ENCODE measurements at places on chromosomes 2 and 18.

GRCh38 chr2:105397025-105397722, 1.7 kb downstream of the FHL2 start:
- DNase-seq, result no peak

GRCh38 chr2:4967206-4967605, 725.0 kb upstream of the SOX11 start:
- no peak for DNase-seq

DNA sequence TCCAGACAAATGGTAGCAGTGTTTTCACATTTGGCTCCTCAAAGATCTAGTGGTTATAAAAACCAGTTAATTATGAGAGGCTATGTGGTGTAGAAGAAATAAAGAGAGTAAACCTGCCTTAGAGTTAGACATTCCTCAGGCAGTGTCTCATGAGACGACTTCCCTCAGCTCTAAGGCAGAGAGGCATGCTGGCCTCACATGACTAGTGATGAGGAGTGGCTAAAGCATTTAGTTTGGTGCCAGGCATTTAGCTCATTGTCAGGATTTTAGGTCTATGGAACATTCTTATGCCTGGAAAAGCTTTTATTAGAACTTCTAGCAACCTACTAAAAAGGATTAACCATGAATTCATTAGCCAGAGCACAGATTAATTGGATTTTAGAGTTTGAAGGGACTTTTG, 90.3 kb downstream of the RPRM start:
- no peak for DNase-seq

DNA sequence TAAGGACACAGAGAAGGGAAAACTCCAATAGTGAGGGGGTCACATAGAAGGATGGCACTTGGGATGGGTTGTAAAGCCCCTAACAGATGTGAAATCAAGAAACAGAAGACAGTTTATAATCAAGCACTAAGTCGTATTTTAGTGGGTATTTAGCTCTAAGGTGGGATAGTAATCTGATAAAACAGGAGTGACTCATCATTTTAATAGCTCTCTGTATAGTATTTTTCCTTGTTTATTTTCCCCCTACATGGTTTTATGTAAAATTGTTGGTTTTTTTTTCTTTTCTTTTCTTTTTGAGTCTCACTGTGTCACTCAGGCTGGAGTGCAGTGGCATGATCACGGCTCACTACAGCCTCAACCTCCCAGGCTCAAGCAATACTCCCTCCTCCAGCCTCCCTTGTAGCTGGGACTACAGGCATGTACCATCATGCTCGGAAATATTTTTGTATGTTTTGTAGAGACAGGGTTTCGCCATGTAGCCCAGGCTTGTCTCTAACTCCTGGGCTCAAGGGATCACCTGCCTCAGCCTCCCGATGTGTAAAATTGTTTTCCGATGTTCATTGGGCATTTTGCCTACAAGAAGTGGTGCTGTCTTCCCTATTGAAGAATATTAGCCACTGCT, 142.6 kb upstream of the SERPINE2 start:
- DNase-seq, result no peak

DNA sequence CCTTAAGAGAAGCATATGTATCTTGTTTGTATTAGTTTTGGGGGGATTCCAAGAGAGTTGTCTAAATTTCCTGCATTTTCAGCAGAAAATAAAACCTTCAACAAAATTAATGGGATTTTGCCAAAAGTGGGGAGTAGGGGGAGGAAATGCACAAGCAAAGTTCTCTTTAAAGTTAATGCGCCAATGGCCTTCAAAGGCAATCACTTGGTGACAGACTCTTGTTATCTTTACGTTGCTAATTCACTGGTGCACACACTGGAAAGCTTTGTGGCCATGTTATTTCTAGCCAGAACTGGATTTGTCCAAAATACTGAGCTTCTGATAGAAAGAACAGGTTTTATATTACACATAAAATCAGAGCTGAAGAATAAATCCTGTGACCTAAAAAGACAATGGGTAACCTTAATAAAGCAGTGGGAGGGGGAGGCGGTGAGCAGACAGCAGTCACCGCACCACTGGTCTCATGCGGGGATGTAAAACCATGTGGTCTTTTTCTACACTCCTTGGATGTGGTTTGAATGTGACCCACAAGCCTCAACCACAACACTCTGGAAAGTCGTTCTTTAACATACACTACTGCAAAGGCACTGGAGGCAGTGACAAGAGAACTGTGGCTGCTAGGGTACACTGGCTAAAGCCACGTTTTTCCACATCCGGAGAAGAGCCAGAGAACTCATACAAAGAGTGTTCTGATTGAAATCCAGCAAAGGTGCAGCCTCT, 176.9 kb upstream of the SMAD7 start:
- no peak for DNase-seq

- no peak for DNase-seq
Measured at GRCh38 chr2:12931186-12931844, 214.6 kb downstream of the TRIB2 start.

DNA sequence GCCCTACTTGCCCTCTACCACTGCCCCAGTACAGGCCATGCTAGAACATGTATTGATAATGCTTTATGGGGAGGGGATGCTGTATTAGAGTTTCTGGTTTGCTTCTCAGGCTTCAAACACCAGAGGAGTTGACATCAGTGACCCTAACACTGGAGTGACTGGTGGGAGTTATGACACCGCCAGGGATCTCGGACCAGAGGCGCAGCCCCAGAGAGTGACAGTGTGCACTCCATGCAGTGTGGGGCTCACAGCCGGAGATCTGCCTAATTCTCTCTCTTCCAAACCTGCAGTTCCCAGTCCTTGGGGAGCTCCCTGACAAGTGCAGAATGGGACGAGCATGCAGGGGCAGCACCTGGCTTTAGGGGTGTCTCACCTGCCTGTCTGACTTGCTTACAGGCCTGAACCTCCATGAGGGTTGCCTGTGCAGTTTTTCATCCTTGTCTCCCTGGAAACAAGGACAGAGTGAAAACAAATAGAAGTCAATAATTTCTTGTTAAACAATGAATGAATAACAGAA, 244.9 kb upstream of the MYT1L start:
- no peak for DNase-seq

- DNase-seq, result no peak
Measured at GRCh38 chr2:55231546-55232083, 478 bp downstream of the CLHC1 start.

DNA sequence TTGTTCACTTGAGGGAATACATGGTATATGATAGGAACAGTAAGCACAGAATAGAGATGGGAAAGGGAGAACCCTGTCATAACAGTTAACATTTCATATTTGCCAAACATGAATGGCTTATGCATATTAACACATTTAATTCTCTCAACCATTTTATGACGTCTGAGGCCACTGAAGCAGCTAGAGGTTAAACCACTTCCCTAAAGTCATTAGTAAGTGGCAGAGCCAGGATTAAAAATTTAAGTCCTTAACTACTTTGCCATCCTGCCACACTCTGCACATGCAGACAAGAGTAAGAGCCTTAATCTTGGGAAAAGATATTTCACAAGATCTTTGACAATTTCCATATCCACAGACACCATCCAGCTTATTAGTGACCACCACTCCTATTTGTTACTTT, 2.1 kb downstream of the LIPT1 start:
- no peak for DNase-seq

GRCh38 chr2:36339607-36340218, 15.9 kb upstream of the CRIM1 start:
- no peak for DNase-seq

GRCh38 chr2:170917219-170917913, 11.7 kb upstream of the GORASP2 start:
- no peak for DNase-seq

- DNase-seq, result no peak
Measured at GRCh38 chr2:133553251-133553650, 15.0 kb downstream of the NCKAP5 start.

DNA sequence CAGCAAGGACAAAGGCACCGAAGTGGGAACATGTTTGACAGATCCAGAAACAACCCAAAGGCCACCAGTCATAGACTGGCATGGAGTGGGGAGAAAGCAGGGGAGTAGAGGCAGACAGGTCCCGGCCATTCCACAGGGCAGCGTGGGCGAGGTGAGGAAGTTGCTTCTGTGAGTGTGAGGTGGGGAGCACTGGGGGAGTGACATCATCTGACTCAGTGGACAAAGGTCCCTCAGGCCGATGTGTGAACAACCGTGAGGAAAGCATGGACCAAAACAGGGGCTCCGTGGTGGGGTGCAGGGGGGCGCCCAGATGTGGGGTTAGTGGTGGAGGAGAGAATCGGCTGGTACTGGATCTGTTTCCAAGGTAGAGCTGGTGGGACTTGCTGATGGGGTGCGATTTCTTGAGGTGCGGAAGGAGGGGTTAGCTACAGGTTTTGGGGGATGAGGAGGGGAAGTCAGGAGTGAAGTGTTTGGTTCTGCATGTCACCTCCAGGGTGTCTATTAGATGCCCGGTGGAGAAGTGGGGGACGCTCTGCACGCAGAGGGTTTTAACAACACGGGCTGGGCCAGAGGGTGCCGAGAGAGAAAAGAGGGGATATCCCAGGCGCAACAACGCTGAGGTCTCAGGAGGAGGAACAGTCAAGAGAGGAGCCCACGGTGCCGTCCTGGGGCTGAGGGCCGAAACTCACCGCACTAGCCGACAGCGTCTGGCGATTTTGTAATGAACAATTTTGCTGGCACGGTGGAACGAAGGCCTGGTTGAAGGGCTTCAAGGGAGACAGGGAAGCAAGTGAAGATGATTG, 2.5 kb upstream of the SFT2D3 start:
- DNase-seq, result no peak

DNA sequence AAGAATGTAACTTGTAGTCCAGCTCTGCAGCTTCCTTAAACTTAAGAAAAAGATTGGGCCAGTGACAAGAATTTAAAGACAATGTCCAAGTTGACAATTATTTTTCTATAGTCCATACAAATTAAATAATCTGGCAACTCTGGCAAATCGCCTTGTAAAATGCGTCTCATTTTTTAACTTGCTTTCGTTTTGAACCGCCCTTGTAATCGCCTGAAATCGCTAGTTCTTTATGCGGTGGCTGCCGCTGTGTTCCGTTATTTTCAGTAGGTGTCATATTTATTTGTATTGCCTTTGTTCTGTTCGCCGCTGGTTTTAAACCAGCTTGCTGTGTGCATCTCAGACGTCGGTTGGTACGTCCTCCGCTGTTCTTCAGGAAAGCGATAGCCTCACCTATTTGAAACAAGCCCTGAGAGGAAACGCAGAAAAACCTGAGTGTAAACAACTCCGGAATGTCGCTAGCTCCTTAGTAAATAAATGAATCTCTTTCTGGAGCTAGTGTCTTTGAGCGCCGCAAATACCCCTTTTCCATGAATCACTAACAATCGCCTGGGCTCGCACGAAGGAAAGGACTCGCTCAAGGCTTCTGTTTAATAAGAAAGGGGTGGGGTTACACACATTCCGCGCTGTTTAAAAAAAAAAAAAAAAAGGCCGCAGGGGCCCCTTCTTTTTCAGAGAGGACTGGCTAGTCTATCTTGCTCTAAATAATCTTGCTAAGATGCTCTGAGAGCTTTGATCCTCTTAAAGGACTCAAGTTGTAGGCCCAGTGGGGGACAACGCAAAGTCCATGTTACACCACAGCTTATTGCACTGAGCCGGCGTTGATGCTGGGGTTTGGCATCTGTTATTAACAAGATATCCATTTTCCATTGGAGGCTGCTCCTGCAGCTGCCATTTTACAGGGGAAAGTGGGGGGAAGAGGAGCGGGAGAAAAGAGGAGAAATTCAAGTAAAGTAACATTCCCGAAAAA, 3.0 kb downstream of the HOXD8 start:
- no peak for DNase-seq

GRCh38 chr18:62881509-62882016, 166.2 kb downstream of the PHLPP1 start:
- DNase-seq, result no peak

Measured in hypothalamus (tissue), 51 donors.